ENCODE measurements at places on chromosomes 4 and X.

DNA sequence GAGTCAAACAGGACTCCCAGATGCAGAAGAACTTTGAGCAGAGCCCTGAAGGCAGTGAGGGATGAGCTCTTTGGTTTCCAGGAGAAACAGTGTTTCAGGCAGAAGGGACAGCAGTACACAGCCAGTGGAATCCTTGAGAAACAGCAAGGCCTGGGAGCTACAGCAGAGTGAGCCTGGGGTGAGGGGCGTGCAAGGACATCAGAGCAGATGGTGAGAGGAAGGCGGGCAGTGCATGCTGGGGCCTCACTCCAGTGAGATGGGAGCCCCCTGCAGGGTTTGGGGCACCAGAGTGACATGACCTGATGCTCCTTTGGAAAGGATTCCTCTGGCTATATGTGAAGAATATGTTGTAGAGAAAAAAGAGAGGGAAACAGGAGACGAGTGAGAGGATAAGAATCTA lies 98.1 kb upstream of the EGFL6 start:
- DNase-seq: no peak

DNA sequence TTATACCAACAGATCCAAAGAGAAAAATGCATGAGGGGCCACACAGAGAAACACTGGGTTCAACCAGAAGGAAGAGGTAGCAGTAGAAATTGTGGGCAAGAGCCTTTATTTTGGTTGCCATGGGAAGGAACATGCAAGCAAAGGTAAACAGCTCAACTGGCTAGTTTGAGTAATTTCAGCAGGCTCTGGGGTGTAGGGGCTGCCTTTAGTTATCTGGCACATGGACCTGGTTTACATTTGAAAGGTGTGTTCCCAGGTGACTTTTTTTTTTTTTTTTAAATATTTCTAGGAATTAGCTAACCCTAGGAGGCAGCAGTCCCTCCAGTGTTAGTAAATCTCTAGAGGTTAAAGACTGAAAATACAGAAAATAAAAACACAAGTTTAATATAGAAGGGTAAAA lies 481.9 kb downstream of the ACTRT1 start:
- DNase-seq: no peak

- DNase-seq: no peak
These were observed 531.0 kb downstream of the SMARCA1 start for GRCh38 chrX:128992107-128992971.

- DNase-seq: no peak
These were observed 8.1 kb upstream of the UVSSA start for GRCh38 chr4:1338752-1339414.

- DNase-seq: no peak
These were observed 26.3 kb downstream of the MAEA start for GRCh38 chr4:1315836-1316536.

- no peak for DNase-seq
These were observed 41.7 kb upstream of the FRMD7 start for GRCh38 chrX:132169554-132169953.

GRCh38 chr4:110867251-110867960 lies 244.5 kb upstream of the PITX2 start:
- DNase-seq: no peak

- no peak for DNase-seq
These were observed 62.6 kb upstream of the MTNR1A start for GRCh38 chr4:186617921-186618320.

- DNase-seq: no peak
These were observed 58.9 kb downstream of the HTRA3 start for GRCh38 chr4:8328456-8328855.

DNA sequence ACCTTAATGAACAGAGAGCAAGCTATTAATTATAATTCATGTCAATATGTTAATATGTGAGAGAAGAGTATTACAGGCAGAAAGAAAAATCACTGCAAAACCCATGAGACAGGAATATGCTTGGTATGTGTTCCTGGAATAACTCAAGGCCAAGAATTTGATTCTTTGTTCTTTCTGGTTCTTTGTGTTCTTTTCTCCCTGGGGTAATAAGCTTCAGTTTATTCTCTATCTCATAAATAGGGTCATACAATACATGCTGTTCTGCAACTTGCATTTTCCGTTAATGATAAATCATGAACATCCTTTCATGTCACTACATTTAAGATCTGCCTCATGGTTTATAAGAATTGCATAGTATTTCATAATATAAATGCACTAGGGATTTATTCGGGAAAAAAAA lies 16.8 kb upstream of the THOC2 start:
- no peak for DNase-seq

GRCh38 chr4:15161439-15161838 lies 159.2 kb downstream of the CPEB2 start:
- no peak for DNase-seq

DNA sequence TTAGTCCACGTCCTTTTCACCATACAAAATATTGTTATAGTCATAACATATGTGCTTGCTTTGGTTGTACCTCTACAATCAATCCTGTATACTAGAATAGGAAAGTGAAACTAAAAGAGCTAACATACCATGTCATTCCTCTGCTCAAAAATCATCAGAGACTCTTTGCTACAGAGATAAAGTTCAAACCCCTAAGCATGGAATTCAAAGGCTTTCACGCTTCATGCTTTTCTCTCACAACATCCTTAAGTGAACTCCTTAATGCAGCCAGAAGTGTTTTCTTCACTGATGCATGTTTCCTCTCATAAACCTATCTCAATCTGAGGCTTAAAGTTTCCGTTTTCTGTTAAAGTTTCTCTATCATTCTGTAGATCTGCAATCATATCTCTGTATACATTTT lies 744.6 kb upstream of the IGFBP7 start:
- no peak for DNase-seq
